GM19239 (cell line): ENCODE measurements at places on chromosomes 6 and 20.

DNA sequence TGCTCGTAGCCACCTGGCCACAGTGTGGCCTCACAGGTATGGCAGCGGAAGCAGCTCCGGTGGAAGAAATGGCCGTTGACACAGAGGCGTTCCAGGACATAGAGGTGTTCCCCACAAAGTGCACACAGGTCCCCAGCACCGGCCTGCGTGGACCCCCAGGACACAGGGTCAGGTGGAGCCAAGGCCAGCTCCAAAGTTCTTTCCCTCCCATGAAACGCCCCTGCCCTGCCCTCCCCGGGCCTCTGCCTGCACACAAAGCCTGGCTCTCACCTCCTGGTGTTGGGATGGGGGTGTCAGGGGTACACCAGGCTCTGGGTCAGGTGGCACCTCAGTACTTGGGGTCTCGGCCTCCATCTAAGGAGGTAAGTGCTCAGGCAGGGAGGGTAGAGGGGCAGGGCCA is 6.6 kb downstream of the SMPD2 start:
- no peak for DNase-seq

- DNase-seq: no peak
These were observed 8.5 kb upstream of the UBD start for GRCh38 chr6:29567991-29568390.

- no peak for DNase-seq
These were observed 294.5 kb downstream of the CD83 start for GRCh38 chr6:14412026-14412425.

GRCh38 chr6:138953451-138953850 is 34.6 kb downstream of the REPS1 start:
- DNase-seq: no peak

GRCh38 chr6:2966347-2966746 is 5.0 kb downstream of the SERPINB6 start:
- no peak for DNase-seq

GRCh38 chr6:151869787-151870186 is 62.3 kb downstream of the ESR1 start:
- DNase-seq: no peak

DNA sequence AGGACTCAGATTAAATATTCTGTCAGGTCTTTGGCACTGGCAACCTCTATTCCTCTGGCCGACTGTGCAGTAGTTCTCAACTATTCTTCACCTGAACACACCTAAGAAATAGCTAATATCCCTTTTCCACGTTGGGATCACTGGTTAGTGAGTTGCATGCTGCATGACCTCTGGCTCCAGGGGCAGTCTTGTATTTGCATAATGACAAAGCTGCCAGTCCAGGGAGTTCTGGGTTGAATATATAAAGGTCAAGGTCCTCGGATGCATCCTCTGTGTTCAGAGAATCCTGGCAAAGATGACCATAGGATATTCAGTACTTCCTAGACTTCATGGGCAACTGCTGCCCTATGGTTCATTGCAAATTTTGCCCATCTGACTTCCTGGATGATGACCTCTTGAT is 131.2 kb downstream of the DNAH8 start:
- DNase-seq: no peak

DNA sequence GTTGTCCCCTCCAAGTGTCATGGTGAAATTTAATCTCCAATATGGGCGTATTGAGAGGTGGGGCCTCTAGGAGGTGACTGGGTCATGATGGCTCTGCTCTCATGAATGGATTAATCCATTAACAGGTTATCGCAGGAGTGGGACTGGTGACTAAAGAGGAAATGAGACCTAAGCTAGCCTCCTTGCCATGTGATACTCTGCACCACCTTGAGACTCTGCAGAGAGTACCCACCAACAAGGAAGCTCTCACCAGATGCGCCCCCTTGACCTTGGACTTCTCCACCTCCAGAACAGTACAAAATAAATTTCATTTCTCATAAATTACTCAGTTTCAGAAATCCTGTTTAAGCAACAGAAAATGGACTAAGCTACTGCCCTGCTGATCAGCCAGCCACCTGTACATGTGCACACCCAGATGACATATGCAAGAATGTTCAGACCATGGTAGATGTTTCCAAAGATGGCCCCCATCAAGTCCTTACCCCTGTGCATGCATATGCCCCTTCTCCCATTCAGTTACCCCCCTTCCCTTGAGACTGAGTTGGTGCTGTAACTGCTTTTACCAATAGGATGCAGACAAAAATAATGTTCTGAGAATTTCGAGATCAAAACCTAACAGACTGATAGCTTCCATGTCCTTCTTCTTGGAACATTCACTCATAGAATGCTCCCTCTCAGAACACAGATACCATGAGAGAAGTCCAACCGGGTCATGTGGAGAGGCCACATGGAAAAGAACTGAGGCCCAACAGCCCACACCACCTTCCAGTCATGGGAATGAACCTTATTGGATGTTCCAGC is 28.4 kb downstream of the MAP3K5 start:
- no peak for DNase-seq

DNA sequence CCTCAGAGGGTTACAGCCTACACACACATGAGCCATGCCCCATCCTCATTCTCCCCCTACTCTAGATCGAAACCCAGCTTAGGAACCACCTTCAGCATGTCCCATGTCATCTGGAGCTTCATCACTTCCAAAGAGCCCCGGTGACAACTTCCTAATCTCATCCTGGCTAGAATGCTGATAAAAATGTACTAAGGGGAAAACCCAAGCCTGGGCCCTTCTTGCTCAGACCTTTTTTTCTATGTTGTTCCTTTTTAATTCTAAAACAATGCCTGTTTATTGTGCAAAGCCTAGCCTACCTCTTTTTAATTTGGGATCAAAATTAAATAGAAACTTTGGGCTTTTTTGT is 44.1 kb upstream of the NT5E start:
- no peak for DNase-seq

DNA sequence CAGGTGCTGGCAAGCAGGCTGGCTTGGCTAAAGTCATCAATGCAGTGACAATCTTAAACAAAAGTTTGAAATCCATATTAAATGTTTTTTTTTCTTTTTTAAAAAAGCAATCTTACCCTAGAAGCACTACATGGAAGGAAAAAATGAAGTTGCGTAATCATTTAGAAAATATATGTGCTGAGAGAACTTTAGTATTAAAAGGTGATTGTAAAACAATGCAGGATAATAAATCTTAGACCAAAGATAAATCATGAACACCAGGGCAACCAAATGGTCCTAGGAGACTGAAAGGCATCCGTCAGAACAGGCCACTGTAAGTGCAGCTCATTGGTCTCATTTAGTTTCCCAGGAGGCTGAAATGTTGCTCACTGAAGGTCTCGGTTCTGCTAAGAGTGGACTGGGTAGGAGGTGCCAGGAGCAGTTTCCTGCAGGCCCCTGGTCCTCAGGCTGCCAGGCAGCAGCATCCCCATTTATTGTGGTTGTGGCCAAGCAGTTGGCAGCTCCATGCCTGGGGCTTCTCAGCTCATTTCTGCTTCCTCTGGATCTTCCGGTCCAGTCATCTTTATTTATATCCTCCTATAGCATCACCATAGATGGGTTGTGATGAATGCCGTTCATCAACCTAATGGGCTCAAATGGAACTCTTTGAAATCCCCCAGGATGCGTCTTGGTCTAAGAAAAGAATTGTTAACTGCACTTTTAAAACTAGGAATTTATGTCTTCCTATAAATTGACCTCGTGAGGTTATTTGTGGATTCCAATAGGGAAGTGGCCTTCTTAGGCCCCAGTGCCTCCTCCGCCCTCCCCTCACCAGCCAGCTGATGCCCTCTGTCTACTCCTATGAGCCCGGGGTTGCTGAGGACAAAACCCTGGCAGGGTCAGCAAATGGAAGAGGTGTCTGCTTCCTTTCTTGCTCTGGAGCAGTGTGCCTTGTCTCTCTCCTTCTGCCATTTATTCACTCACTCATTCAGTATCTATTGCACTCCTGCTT is 269.0 kb downstream of the UST start:
- DNase-seq: no peak

DNA sequence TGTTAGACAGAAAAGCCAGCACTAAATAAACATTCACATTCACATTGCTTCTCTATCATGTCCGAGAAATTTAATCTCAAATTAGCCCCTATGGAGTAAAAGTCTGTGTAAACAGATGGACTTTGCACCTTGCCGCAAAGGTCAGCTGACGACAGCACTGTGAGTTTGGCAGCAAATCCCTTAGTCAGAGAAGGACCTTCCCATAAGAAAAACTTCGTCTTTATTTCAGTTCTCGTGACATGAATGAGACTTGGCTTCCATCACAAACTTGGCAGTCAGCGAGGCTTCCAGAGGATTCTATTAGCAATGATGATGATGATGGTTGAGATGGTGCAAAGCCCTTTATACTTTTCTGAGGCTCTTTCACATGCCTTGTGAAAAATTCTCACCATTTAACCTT is 133.7 kb upstream of the IFNGR1 start:
- no peak for DNase-seq

DNA sequence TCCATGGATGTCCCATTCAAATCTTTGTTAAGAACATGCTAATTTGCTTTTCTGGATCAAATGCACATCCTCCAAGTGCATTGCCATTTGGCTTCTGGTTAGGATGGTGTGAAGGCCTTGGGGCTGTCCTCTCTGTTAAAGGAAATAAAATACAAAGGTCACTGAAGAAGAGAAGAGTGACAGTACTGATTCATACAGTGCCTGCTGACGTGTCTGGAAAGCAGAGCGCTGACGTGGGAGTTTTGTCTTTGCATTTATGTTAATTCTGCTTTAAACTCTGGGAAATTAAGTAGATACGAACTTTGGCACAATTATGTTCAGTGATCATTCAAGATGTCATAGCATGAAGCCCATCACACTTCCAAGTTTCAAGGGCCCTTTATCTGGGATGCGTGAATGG is 33.2 kb downstream of the SYNDIG1 start:
- DNase-seq: no peak

GRCh38 chr6:136030131-136030530 is 178.6 kb downstream of the PDE7B start:
- DNase-seq: no peak

DNA sequence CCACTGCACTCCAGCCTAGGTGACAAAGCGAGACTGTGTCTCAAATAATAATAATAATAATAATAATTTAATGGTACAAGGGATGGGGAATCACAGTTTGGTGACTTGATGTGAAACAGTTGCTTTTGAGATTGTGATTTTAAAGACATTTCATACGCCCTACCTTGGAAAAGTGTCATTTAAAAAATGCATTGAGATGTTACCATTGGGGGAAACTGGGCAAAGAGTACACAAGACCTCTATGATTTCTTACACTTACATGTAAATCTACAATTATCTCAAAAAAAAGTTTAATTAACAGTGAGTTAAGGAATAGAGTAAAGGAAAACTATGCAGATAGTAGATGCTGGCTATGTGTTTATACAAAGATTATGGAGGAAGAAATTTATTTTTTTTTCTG is 22.3 kb downstream of the ADTRP start:
- no peak for DNase-seq

GRCh38 chr20:235891-236290 is 8.8 kb downstream of the DEFB129 start:
- no peak for DNase-seq

- DNase-seq: no peak
These were observed 253.4 kb downstream of the PRL start for GRCh38 chr6:22043284-22043962.

DNA sequence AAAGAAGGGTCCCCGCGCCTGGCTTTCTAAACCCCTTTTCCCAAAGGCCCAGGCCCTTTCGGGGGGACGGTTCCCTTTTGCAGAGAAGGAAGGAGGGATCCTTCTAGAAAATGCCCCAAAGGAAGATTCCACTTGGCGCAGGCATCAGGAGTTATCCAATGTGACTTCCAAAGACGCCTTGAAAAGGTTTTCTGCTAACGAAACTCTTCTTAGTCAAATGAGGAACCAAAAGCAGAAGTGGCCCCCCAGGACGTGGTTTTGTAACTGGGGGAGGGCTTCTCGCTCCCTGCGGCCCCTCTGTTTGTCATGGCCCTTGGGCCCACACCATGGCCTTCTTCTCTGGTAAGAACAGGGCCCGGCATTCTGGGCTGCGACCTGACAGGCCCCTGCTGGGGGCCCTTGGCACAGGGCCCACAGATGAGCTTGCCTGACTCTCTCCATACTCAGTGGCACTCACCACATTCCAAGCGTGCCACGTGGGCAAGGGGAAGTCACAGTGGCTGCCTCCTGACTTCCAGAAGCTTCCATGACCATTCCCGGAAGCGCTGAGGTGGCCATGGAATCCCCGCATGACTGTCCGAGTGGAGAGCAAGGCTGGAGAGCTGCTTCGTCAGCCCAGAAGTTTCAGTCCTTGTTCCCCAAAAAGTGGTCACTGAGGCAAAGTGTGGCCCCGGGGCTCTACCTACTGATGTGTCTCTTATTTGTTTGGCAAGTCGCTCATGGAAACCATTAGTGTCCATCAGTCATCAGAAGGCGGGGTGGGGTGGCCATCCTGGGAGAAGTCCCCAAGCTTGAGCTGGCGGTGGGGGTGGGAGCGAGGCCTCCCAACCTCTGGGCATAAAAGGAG is 834 bp upstream of the CTSZ start:
- peak; percentile 82 for DNase-seq

DNA sequence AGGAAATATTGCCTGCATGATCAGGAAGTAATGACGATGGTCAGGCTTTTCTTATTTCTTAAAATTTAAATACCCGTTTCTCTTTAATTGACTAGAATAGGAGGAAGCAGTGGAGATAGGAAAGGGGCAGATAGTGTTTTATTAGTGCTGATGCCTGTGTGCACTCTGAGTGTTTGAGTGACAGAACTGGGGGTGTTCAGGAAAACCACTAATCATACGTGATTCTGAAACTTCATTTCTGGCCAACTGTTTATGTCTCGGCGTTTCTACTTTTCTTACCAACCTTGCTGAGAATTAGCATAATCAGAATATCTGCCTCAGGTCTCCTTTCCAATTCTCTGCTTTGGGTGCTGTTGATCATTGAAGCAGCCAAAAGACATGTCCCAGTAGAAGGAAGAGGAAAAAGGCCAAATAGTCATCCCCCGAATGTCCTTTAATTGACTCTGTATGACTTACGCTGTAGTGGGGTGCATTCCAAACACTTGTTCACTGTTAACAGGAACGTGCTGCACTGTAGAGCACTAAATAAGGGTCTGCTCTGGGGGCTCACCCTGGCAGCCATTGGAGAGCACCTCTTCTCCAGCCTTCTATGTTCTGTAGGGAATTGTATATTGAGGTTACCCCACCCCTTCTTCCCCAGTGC is 152.9 kb downstream of the JARID2 start:
- DNase-seq: peak; percentile 40

GRCh38 chr6:119347466-119348095 is 2.0 kb downstream of the MAN1A1 start:
- no peak for DNase-seq

DNA sequence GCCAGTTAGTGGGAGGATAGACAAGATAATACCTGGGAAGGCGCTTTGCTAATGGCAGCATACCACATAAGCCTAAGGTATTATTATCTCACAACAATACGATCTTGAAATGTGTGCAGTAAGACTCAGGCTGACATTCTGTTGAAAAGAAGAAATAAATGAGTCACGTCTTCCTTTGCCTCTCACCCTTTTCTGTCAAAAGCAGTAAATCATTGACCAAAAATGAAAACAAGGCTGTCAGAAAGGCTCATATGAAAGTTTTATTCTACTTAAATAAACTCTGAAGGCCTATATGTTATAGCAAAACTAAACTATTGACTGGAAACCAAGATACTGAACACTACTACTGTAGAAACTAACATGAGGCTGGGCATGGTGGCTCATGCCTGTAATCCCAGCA is 43.1 kb upstream of the IL20RA start:
- DNase-seq: no peak

- DNase-seq: peak; percentile 36
These were observed 48.4 kb downstream of the USP49 start for GRCh38 chr6:41846666-41847237.
